Hippocampal formation (tissue), 2 donors: ENCODE measurements at places on chromosomes 12 and 14.
A peak's percentile ranks its signal among the peaks of the same experiment; 100 is the strongest.

DNA sequence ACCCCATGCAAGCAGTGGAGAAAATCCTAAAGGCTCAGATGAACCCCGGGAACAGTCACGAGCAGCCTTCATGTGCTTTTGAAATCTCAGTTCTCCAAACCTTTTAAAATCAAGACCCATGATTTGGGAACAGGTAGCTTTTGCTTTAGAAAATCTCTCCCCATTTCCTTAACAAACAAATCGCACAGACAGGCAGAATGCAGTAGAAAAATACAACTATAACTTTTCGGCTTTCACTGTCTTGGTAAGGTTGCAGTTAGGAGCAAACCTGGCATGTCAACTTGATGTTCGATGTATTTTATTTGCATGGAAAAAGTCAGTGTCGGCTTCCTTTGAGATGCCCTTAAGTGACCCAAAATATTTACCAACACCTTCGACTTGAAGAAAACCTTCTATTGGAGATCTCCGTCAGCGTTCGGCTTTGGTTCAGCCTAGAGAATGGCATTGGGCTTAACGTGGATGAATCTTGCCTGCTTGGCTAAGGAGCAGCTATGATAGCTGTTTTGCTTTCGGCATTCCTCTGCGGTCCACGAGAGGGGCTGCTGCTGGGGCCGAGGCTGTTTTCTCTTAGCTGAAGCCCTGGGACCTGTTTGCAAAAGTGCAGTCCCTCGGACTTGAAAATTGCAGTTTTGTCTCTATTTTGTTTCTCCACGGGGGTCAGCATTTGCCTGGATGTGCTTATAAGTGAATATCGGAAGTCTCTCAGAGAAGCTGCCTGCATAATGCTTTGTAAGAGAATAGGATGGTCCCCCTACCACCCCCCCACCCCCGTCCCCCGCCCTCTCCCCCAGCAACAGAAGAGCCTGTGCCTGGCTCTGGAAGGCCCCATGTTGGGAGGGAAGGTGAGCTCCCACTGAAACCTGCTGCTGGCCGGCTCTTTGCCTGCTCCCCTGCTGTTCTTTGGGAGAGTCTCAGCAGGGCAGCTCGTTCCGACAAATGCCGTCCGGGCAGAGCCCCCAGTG is 122.8 kb downstream of the AACS start:
- DNase-seq: peak; percentile 21

DNA sequence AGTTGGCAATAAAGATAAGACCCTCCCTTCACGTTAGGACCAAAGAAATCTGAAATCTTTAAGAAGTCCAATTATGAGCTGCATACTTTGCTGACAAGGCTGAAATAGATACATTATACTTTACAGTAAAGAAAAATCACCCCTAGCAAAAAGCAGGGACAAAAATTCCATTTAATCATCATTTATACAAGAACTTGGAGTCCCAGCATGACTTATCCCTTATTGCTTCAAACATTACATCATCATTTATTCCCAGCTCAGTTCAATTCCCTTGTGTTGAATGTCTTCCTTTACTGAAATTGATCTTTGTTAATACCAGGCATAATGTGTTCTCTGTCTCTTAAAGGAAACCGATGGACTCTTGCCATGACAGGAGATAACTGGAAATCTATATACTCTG is 449.6 kb upstream of the CCDC196 start:
- DNase-seq: no peak

DNA sequence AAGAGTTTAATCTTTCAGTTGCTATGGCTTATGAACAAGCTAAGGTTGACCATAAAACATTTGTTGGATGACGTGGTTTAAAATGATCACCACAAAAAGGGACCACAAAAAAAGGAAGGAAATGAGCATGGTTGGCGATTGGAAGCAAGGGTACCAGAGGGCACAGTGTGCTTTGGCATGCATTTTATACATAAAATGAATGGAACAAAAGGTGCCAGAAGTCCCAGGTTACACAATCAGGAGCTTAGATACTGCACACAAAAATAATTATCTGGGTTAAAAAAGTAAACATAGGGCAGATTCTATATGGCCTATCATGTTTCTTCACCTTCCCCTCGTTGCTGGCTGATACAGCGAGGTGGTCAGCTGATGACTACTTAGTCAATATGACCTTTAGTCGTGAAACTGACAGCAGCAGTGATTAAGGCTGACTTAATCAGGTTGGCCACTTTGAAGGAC is 50.7 kb downstream of the ZC3H14 start:
- no peak for DNase-seq

DNA sequence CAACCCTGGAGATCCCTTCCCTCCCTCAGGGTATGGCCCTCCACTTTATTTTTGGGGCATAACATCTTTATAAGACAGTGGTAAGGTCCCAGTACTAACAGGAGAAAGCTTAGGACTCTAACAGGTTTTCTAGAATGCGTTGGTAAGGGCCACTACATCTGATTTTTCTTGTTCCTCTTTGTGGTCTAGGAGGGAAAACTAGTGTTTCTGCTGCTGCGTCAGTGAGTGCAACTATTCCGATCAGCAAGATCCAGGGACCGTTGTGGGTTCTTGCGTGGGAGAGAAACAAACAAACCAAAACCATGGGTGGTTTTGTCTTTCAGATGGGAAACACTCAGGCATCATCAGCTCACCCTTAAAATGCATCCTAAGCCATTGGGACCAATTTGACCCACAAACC is 123.6 kb upstream of the SLC16A7 start:
- no peak for DNase-seq

DNA sequence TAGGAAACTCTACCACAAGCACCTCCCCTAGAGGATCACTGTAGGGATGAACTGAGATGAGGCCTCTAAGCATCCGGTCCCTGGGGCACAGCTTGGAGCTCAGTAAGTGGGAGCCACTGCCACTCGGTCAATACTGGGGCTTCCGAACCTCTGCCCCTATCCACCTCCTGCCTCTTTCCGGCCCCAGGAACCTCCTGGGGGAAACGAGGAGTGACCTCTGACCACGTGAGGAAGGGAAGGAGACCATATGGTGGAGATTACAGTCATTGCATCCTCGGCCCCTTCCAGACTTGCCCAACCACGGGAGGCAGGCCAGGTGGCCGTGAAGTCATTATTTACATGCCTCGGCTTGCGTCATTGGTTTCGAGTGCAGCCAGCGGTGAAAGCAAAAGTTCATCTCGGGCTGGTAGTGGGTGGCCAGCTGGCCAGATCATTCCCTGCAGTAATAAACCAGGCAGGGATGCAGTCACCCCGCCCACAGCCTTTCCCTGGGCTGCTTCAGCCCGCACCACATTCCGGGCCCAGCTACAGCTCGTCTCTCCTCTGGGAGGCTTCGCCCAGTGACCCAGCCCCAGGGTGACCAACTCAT is 65.4 kb downstream of the C14orf132 start:
- DNase-seq: no peak

GRCh38 chr12:52836042-52836466 is 1.9 kb upstream of the KRT79 start:
- DNase-seq: no peak

GRCh38 chr12:257521-258321 is 4.9 kb downstream of the SLC6A13 start:
- DNase-seq: no peak

- DNase-seq: no peak
These were observed 106.8 kb downstream of the PELI2 start for GRCh38 chr14:56224691-56225681.

DNA sequence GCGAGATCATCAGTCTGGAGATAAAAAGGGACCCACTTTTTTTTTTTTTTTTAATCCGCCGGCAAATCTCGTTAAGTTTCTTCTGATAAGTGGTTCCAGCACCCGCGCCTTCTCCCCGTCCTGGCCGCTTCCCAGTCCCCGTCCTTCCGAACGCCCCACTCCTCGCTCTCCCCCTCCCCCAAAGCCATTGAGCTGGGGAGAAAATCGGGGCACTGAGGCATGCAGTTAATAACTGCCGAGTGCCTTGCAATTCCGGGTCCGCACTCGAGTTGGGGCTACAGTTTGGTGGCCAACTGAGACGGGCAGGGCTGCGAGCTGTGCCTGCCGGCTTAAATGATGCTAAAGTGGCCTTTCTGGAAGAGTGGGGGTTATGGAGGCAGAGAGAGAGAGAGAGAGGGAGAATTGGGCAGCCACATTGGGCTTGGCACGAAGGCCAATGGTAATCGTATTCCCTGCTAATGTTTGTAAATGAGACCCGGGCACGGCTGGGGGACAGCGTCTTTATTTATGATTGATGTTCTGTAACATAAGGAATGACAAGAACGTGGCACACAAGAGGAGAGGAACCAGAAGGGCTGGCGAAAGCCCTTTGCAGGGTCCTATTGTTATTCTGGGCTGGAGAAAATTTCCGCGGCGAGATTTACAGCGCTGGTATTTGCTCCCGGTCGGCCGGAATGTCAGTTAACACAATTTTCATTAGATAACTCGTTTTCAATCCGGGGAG is 115.4 kb upstream of the MYL2 start:
- no peak for DNase-seq

- no peak for DNase-seq
These were observed 209.6 kb upstream of the SLC16A7 start for GRCh38 chr12:59386236-59386635.

GRCh38 chr12:53365245-53365904 is 14.6 kb upstream of the SP1 start:
- no peak for DNase-seq

DNA sequence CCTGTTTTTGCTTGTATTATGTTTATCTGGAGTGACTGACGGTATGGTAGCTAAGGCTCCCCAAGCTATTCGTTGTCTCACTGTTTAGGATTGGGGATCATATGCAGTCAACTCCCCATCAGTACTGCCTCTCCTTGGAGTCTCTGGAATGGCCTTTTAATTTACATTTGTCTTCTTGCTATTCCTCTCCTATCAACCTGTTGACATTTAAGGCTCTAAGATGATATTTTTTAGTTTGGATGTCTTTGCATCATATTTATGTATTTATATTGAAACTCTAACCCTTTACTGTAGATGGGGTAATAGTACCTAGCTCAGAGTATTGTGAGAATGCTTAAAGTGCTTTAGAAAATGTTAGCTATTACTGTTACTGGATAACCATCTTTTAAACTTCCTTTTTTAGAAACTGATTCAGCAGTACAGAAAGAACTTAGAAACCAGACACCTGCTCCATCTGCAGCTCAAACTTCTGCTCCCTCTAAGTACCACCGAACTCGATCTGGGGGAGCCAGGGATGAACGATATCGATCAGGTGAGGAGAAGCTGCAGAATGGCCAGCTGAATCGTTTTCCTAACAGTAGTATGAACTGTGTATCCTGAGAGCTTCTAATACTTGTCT is 123.5 kb upstream of the ATF1 start:
- DNase-seq: no peak

GRCh38 chr12:128178565-128178964 is 88.4 kb upstream of the TMEM132C start:
- no peak for DNase-seq

DNA sequence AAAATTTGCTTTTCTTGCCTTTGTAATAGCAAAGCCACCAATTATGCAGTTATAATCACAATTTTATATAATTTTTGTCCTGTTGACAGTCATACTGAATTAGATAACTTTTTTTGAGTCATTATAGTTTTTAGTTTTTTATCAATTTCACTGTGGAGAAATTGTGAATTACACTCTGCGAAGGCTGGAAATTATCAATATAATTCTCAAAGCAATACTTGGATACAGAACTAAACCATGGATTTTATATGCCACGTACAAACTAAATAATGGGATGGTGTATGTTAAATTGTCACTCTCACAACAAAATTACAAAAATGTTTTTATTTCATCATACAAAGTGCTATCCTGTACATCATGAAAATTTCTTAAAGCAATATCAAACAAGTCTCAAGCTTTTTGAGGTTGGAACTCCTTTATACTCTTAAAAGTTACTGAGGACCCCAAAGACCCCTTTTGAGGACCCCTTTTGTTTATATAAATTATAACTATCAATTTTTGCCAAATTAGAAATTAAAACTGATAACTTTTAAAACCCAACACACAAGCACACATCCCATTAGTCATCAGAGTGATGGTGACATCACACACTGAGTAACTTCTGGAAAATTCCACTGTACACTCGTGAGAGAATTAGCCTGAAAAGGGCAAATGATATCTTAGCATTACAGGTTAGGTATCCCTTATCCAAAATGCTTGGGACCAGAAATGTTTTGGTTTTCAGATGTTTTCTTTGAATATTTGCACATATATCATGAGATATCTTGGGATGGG is 19.8 kb upstream of the AQP2 start:
- no peak for DNase-seq

- no peak for DNase-seq
These were observed 908.6 kb upstream of the MDGA2 start for GRCh38 chr14:48584031-48584430.

- no peak for DNase-seq
These were observed 23.9 kb upstream of the FLVCR2 start for GRCh38 chr14:75554482-75554881.

DNA sequence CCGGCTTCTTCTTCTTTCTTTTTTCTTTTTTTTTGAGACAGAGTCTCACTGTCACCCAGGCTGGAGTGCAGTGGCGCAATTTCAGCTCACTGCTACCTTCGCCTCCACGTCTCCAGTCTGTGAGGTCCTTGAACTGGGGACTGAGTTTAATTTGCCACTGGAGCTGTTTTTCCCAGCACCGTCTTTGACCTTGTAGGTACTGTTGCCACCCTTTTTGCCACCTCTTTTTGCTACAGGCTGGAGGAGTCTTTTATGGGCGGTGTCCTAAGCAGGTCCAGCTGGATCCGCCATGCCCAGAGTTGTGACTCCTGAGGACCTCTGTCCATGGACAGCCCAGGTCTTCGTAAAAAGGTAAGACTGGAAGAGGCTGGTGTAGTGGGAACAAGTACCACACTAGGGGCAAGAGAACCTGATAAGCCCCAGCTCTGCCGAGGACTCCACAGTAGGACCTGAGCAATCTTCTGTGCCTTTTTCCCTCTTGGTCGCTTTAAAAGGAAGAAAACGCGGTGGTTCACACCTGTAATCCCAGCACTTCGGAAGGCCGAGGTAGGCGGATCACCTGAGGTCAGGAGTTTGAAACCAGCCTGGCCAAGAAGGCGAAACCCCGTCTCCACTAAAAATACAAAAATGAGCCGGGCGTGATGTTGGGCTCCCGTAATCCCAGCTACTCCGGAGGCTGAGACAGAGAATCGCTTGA is 946 bp downstream of the RNU4-2 start:
- no peak for DNase-seq

GRCh38 chr12:108696111-108696995 is 35.0 kb downstream of the CORO1C start:
- DNase-seq: no peak

- DNase-seq: no peak
These were observed 1.6 kb upstream of the TNFRSF1A start for GRCh38 chr12:6343518-6343917.

GRCh38 chr12:80041071-80041470 is 58.3 kb upstream of the OTOGL start:
- no peak for DNase-seq
